ENCODE measurements at places on chromosomes 4 and X.

DNA sequence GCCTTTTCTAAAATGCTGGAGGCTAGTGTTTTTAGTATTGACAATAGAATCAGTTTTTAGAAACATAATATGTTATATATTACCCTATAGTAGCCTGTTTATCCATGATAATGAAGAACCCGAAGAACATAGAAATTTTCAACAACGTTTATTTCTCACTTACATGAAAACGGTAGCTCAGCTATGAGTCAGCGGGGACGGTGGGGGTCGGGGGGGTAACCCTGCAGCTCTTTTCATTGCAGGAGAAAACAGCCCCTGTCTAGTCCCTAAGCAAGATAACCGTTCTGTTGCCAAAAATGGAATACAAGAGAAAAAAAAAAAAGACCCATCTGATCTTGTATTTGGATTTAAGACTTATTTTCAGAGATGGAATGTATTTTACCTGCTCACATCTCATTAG, 1758.4 kb upstream of the AGA start:
- H3K4me3 ChIP-seq: no peak overlapping the region
- H3K36me3 ChIP-seq: no peaks in the 10 kb centered on the region
- no peaks in the 10 kb centered on the region for H3K27me3 ChIP-seq

DNA sequence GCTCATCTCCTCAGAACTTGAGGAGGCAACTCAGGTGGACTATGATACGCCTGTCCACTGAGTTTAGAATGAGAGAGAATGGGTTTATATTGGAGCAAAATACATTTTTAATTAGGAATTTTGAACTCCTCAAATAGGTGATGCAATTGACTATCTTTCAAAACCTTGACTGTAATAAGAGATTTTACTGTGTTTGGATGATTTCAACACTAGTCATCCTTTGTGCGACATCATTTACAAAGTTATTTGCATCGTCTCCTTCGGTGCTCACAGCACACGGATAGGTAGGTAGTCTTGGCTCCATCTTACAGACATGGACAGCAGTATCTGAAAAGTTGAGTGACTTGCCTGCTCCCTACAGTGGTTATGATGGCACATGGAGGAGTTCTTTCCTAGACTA, 67.0 kb downstream of the AASDH start:
- no peaks in the 10 kb centered on the region for H3K36me3 ChIP-seq
- H3K4me3 ChIP-seq: no peak overlapping the region
- no peak for DNase-seq
- H3K27me3 ChIP-seq: peaks cover 2% of the 10 kb centered on the region
- H3K27ac ChIP-seq: no peak overlapping the region
- peaks cover 2% of the 10 kb centered on the region for H3K4me1 ChIP-seq

GRCh38 chrX:40406330-40406859, 174.4 kb upstream of the ATP6AP2 start:
- DNase-seq: no peak
- no peak overlapping the region for H3K4me3 ChIP-seq
- no peaks in the 10 kb centered on the region for H3K4me1 ChIP-seq
- no peak overlapping the region for H3K27ac ChIP-seq
- H3K27me3 ChIP-seq: peaks cover 2% of the 10 kb centered on the region

DNA sequence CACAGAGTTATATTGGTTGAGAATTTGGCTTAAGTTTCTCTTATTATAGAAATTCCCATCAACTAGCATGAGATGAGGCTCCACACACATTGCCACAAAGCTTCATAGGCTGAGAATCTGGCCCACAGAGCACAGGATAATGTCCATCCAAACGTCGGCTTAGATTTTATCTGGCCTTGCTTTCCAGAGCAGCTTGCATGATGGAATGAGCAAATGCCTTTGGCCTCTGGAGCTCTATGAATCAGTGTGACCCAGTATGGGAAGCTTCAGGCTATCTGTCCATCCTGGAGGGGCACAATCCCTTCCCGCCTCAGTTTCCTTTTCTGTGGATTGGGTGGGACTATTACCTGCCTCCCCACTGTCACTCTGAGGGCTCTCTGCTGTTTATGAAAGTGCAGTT, 131.5 kb upstream of the NDP start:
- no peak overlapping the region for H3K4me3 ChIP-seq
- H3K27me3 ChIP-seq: no peaks in the 10 kb centered on the region
- DNase-seq: no peak
- no peaks in the 10 kb centered on the region for H3K4me1 ChIP-seq

DNA sequence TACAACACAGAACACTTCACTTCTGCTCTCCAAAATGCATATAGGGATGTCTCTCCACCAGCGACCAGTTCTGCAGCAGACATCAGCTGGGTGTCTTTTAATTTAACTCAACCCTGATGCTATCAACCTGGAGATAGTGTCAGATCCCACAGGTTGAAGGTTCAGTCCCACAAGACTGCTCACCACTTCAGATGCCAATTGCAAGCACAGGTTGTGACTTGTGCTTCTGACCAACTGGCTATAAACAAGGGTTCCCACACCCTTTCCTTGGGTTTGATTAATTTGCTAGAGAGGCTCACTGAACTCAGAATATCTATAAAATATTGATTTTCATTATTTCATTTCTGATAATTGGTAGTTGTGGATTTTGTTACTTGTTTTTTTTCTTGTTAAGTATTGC, 177.4 kb upstream of the HS3ST1 start:
- no peaks in the 10 kb centered on the region for H3K36me3 ChIP-seq
- H3K27me3 ChIP-seq: no peaks in the 10 kb centered on the region
- no peak overlapping the region for H3K4me3 ChIP-seq

DNA sequence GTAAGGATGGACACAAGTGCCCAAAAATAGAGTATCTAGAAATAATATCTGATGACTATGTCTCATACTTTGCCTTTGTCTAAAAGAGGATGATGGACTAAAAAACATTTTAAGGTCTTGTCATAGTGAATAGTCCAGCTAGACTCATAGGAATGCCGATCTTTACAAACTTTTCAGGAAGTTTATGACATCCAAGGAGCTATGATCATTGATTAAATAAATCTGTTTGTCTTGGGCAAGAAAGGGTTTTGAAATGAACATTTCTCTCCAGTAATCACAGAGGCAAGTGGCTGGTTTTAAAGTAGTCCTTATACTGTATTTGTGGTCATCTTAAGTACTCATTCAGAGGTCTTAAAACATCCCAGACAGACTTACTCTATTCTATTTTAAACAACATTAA, 109.8 kb downstream of the MAPK10 start:
- DNase-seq: no peak
- no peaks in the 10 kb centered on the region for H3K27me3 ChIP-seq
- no peak overlapping the region for H3K27ac ChIP-seq

DNA sequence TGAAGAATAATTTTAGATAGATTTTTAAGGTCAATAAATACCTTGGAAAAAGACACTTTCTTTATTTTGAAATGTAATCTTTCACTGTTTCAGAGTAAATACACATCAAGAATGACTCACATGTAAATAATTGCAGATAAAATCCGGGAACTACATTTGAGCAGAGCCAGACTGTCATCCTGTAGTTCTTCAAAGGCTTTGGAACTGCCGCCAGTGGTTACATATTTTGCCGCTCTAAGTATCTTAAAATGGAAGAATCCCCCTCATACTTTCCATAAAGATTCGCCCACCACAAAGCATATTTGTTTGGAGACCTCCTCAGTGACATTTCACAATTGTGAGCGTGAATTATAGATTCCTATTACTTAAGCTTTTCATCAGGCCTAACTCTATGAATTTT, 607.8 kb upstream of the ZFP42 start:
- no peak overlapping the region for H3K27ac ChIP-seq
- H3K36me3 ChIP-seq: no peaks in the 10 kb centered on the region
- no peak for DNase-seq
- H3K27me3 ChIP-seq: no peaks in the 10 kb centered on the region

GRCh38 chr4:111678908-111679307, 466.3 kb upstream of the FAM241A start:
- no peak for DNase-seq
- no peaks in the 10 kb centered on the region for H3K27me3 ChIP-seq
- no peaks in the 10 kb centered on the region for H3K4me1 ChIP-seq
- no peaks in the 10 kb centered on the region for H3K36me3 ChIP-seq
- no peak overlapping the region for H3K27ac ChIP-seq

- H3K36me3 ChIP-seq: no peaks in the 10 kb centered on the region
- H3K4me3 ChIP-seq: no peak overlapping the region
- H3K27me3 ChIP-seq: no peaks in the 10 kb centered on the region
- H3K27ac ChIP-seq: no peak overlapping the region
- no peak for DNase-seq
- peaks cover 52% of the 10 kb centered on the region for H3K4me1 ChIP-seq
Measured at GRCh38 chrX:66021401-66021764, 18.5 kb downstream of the VSIG4 start.

DNA sequence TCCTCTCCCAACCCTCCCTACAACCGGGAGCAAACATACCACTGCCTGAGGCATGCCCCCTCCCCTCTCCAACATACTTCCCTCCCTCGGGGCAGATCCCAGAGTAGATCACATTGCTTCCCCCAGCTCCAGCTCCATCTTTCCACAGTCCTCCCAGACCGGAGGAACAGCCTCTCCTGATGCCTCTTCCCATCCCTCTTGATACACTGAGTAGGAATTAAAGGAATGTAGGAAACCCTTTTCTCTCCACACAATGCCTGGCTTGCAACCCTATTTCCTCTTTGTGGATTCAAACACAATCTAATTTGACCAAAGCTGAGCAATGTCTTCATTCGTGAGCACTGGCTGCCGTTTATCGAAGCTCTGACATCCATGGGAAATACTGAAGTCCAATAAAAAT, 339.8 kb downstream of the BCOR start:
- no peaks in the 10 kb centered on the region for H3K27me3 ChIP-seq
- H3K4me1 ChIP-seq: peaks cover 23% of the 10 kb centered on the region
- no peak overlapping the region for H3K27ac ChIP-seq
- H3K36me3 ChIP-seq: no peaks in the 10 kb centered on the region
- no peak for DNase-seq
